Amniotic stem cell (primary cell): ENCODE measurements at places on chromosomes 2 and 18.

GRCh38 chr2:233326500-233326899, 18.9 kb downstream of the SAG start:
- DNase-seq: no peak

DNA sequence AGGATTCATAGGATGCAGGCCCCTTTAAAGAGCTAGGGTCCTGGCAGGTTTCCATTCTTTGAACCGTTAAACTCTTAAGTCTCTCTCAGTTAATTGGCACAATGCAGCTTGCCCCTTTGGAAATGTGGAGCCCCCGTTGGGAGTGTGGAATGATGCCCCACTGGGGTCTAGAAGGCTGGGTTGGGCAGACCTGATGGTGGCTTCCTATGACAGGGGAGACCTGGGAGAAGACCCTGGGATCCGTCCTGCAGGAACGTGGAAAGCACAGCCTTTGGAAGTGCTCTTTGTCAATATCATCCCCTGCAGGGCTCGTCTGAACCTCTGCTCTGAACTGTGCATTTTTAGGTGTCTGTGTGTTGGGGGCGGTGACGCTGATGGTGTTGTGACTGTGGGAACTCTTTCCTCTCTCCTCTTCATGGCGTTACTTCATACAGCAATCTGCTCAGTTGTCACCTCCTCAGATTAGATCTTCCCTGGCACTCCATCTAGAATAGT, 190.6 kb downstream of the MYCN start:
- DNase-seq: no peak

- DNase-seq: no peak
Observed at GRCh38 chr2:3476321-3476984, 42.9 kb downstream of the ADI1 start.

GRCh38 chr2:173764094-173764493, 201.1 kb downstream of the SP3 start:
- DNase-seq: no peak

DNA sequence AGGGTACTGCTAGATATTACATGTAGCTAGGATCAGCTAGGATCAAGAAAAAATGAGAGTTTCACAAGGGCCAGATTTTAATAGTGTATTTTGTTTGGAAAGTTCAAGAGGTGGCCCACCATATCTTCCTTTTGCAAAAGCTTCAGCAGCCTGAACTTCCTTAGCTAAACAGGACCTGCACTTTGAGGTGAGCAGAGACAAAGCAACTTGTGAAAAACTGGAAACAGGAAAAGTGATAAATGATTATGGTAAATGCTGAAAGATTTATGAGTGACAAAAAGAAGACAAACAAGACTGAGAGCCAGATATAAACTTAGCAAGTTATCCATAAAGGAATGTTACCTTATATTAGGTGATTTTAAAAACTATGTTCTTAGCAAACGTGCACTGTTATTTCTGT, 123.6 kb downstream of the ZNF521 start:
- no peak for DNase-seq

GRCh38 chr2:168475636-168476035, 19.6 kb downstream of the CERS6 start:
- DNase-seq: no peak

DNA sequence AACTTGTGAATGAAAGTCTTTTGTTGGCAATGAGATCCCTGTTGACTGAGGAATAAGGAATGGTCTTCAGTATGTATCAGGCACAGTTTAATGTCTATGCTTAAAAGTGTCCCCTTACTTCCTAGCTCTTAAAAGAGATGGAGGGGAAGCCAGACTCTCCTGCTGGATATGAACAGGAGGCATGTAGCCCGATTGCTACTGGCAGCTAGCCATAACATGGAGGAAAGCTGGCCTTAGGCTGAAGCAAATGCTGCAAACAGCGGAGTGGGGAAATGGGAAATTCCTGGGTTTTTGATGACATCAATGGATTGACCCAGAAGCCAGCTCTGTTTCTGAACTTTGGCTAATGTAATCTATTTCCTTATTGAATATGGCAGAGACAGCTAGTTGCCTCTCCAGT, 266.1 kb downstream of the SLC4A3 start:
- DNase-seq: no peak

DNA sequence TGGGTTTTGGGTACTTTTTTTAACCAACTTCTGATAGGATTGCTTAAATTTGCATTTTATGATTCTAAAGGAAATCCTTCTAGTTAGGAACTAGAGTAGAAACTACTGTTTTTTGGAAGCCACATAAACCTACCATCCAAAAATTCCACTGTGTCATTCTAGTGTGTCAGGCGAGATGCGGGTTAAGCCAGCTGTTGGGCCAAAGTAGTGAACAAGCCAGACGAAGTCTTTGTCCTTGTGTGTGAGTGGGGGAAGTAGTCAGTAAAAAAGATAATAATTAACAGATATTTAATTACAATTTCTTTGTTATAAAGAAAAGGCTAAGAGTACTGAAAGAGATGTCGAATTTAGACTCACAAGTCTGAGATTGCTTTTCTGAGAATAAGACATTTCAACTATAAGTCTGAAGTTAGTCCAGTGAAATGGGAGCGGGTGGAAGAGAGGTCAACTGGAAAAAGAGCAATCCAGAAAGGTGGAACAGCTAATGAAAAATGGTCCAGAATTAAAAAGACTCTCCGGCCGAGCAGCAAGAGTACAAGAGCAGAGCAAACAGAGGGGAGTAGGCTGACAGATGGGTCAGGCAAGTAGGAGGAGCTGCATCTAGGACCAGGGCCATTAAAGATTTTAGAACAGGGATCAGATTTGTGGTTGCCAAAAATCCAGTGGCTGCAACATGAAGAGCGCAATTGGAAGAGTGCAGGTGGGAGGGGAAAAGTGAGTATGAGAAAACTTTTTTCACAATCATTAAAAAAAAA, 1.5 kb downstream of the EPB41L5 start:
- no peak for DNase-seq

DNA sequence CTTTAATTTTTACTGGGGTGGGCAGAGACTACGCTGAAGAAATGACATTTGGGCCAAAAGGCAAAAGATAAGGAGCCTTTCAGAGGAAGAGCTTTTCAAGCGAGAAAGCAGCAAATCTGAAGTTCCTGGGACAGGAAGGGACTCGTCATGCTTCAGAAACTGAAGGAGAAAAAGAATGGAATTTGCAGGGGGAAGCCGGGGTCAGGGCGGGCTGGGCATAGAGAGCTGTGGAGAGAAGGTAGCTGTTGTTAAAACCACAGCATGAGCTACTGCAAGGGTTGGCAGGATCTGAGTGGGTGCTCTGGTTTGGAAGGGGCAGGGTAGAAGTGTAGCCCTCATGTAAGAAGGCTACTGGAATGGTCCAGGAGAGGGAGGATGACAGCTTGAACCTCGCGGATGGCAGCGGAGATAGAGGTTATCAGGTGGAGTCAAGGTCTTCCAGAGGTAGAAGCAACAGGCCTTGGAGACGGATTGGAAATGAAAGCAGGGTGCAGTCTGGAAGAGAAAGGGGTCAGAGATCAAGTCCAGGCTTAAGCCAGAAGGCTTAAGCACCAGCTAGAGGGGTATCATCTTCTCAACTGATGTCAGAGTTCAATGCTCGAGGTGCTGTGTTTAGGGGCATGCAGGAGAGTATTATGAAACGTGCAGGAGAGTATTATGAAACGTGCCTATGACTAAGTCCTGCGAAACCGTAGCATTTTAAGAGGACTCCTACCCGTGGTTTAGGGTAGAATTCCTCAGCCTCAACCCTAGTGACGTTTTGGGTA, 18.9 kb downstream of the ATP8B1 start:
- DNase-seq: no peak

DNA sequence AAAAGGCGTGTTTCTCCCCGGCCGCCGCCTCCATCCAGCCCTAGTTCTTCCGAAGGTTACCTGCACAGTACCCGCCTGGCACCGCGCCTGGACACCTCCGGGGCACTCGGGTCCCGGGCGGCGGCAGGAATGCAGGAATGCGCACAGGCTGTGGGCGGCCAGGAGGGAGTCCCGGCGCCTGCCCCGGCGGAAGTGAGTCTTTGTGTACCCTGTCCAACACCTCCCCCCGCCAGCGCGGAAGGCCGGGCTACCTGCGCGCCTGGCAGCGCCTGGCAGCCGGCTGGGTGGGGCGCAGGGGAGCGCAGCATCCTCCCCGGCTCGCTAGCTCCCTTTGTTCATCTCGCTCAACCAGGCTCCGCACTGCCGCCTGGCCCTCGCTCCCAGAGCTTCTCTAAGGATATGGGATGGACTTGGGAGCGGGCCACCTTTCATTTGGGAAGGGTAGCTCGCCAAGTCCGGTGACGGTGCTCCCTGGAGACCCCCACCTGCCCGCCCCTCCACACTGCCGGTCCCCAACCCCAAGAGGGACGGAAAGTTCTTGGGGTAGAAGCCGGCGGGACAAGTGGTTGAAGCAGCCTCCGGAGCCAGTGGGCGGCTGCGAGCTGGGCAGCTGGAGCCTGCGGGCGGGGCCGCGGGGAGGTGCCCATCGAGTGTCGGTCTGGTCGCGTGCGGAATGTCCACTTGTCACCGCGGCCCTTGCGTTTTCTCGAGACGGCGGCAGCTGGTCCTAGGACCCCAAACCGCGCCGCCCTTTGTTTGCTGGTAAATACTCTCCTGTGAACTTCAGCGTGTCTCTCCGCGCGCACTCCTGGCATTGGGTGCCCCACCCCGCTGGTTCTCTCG, 1.2 kb upstream of the ST6GAL2 start:
- no peak for DNase-seq

DNA sequence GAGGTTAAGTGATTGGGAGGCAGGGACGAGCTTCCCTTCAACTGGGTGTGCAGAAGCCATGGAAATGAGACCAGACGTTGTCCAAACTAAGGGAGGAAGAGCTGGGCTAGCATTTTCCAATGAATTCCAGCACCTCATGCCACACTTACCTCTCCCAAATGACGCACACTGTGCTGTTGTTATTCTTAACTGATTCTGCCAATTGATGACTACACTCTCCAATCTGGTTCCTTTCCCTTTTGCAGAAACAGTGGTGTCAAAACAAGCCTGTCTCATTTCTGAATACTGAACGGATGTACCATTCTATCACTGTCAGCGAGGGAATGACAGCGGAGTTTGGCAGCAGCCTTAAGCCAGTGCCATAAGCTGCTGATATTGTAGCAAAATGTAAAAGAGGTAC, 380.5 kb upstream of the HNRNPA3 start:
- no peak for DNase-seq

DNA sequence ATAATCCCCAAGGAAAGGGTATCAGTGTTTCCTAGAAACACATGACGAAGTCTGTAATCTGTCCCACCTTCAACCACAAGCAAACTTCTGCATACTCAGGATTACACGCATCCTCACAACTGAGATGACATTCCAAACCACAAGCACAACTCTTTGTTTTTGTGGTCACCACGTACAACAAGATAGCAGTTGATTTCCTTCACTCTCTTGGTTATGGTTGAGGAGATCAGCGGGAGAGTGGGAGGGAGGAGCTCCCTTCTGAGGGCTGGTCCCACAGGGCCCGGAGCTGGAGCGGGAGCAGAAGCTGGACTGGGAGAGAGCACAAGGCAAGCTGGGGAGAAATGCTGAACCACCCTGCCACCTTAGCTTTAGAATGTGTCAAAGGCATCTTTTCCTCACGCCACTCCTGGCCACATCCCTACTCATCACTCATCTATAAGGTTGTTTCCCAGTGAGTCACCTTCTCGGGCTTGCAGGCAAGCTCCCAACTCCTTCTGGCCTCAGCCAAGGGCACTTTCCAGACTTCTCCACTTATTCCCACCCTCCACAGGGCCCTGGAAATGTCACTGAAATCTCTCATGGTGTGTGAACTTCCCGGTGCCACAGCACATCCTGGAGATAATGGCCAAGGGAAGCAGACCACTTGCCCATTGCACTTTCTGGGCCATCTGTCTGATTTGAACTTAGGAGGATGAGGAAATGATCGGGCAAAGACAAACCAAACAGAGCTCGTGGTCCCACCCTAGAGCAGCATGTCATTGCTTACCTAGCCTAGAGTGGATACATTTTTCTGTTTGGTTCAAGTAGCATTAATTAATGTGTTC, 98.9 kb upstream of the LGALSL start:
- peak; percentile 19 for DNase-seq

- no peak for DNase-seq
Observed at GRCh38 chr2:210442878-210443277, 33.7 kb downstream of the LANCL1 start.

- DNase-seq: no peak
Observed at GRCh38 chr2:62465741-62466502, 40.1 kb downstream of the TMEM17 start.

DNA sequence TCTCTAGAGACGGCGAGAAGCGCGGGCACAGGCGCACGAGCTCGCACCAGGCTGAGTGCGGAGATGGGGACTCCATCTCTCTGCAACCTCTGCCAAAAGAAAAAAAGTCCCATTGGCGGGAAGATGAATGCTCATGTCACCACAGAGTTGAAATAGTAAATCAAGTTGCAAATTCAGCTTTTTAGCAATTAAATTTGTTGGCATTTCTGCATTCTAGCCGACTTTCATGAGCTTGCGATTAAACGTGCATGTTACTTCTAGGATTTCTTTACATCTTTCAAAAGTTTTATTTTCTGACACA, 588 bp downstream of the CHAC2 start:
- DNase-seq: no peak

DNA sequence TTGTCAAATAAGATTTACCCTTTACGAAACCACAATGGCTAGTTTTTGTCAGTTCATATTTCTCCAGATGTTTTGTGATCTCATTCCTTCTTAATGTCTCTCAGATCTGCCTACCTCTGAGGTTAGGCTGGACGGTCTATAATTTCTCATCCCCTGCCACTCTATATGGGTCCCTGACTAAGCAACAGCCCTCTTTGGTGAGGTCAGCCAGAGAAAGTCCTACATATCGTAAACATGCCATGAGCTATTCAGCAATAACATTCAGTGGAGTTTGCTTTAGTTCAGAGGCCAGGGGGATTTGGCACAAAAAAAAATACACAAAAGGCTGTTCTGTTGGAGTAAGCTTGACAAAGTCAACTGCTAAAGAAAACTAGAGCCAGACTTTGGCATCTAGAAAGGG, 192.1 kb upstream of the NCKAP5 start:
- DNase-seq: no peak

DNA sequence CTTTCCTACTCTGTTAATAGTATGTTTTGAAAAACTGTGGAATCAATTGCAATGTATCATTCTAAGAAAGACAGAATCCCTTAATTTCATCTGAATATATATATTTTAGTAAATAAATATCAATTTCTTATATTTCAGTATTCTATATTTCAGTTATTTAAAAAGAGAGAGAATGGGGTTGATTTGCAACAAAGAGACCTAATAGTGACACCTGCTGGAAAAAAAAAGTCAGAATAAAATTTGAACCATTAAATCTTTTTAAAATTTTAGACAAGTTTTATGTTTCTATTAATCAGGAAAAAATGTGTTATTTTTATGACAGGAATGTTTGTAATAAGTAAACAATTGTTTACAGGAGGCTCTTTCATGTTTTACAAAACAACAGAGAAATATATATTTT, 20.7 kb upstream of the CCNT2 start:
- DNase-seq: no peak

GRCh38 chr18:6731222-6731596, 1.7 kb downstream of the ARHGAP28 start:
- peak; percentile 27 for DNase-seq

- peak; percentile 36 for DNase-seq
Observed at GRCh38 chr2:144414324-144414845, 105.5 kb downstream of the ZEB2 start.
